AG10803 (cell line): ENCODE measurements at places on chromosomes 7 and 10.

- DNase-seq, result no peak
Measured at GRCh38 chr10:120131183-120131582, 238.7 kb downstream of the SEC23IP start.

- DNase-seq, result no peak
Measured at GRCh38 chr10:114083040-114083439, 39.4 kb downstream of the ADRB1 start.

DNA sequence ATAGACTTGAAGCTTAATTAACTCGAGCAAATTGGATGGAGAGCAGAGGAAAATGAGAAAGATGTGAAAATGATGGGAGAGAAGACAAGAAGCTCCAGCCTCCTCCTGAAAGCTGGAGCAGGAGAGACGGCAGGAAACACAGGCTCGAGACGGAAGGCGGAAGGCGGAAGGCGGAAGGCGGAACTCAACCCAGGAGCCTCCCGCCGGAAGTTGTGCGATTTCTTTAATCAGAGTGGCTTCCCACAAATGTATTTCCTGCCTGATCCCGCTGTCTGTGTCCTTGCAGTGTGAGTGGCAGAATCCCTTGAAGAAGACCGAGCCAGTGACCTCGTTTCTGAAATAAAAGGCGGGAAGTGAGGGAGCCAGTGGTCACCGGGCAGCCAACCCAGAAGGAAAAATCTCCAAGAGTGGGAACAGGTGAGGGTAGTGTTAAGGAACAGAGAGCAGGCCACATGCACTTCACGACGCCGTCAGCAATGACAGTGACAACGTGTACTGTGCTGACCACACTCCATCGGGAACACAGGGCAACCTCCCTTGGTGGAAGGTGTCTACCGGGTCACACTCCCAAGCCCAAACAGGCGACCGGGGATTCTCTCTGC lies 117.0 kb upstream of the RNF32 start:
- no peak for DNase-seq

DNA sequence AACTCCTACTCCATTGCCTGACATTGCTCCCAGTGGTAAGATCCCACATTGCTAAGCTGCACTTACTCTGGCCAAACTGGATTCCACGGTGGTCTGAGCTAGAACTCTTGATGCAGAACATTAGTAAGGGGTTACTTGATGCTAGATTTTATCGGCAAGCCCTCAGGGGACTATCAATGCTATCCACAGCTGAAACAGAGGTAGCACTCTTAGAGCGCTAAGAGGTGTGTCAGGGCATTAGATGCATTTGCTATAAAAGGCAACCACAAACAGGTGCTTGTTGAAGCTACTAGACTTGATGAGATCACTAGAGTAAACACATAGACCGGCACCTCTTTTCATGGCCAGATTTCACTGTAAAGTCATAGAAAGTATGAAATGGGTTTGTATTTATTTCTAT lies 116.3 kb downstream of the MDFIC start:
- no peak for DNase-seq

DNA sequence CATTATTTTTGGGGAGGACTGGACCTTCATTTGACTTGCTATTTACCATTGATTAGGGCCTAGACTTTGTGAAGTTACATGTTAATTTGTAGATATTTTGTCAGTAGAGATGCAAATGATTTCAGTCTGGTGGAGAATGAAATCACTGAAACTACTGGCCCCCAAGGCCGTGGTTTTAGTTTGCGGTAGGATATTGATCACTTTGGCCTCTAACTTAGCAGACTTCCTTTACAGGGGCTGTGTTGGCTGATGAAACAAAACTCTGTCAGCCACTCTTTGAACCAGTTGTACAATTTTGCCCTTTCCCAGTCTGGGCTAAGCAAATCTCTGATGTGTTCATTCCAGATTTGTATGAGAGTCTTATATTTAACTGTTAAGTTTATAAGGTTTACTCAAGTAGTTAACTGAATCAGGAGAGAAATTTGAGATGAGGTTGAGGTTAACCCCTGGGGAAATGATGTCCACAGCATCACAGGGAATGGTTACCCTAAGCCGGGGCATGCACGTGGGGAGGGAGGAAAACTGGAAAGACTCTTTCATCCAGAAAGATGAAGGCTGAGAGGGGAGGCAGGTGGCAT lies 105.7 kb upstream of the INSIG1 start:
- no peak for DNase-seq

DNA sequence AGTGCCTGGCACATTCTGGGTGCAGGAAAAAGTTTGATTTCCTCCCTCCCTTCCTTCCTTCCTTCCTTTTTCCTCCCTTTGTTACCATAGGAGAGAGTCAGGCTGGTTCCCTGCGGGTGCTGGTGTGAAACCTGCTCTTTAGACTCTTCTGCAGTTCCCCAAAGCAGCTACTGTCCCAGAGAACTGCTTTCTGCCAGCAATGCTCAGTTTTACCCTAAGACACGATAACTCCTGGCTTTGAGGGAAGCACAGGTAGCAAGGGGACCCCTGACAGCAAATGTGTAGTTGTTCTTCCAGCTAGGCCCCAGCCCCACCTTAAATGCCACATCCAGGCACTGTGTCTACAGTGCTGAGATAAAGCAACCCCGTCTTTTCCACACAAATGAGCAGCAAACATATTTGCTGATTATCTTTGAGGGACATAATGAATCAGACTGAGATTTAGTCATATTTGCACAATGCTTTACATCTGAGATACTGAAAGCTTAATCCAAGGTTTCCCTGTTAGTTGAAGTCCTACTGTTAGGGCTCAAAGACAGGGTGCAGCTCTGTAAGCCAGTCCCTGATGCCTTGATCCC lies 55.5 kb downstream of the MET start:
- DNase-seq, result no peak

DNA sequence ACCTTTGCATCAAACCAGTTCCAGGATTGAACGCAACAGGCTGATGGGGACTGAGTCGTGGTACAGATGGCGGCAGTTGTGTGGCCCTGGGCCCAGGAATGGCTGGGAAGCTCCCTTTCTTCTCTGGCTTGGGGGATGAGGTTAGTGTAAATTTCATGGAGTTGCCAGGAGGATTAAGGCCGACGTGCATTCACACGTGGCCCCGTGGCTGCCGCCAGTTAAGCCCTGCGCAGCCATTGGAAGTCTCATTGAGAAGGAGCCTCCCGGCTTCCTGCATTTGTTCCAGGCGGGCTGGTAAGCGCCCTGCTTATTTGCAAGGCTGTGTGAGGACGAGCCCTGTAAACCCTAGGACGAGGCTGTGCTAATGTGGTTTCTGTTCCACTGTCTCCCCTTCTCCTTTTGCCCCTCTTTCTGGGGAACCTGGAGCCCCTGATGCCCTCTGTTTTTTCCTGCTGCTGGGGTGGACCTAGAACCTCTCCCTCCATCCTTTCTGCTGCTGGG lies 174.7 kb upstream of the TNRC18 start:
- peak; percentile 43 for DNase-seq

- DNase-seq, result peak; percentile 87
Measured at GRCh38 chr7:99139036-99139435, 4.9 kb downstream of the SMURF1 start.

DNA sequence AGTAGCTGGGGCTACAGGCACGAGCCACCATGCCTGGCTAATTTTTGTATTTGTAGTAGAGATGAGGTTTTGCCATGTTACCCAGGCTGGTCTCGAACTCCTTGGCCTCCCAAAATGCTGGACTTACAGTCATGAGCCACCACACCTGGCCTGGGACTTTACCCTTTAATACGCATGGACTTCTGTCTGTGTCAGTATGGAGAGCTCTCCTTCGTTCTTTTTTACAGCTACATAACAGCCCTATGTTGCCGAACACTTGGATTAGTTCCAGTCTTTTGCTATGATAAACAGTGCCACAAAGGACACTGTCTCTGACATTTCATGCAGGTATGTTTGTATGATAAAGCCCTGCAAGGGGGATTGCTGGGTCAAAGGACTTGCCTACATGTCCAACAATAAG lies 10.9 kb upstream of the OAT start:
- no peak for DNase-seq

GRCh38 chr7:69633122-69633831 lies 35.0 kb downstream of the AUTS2 start:
- DNase-seq, result no peak

GRCh38 chr7:23969443-23969842 lies 259.4 kb downstream of the STK31 start:
- no peak for DNase-seq

DNA sequence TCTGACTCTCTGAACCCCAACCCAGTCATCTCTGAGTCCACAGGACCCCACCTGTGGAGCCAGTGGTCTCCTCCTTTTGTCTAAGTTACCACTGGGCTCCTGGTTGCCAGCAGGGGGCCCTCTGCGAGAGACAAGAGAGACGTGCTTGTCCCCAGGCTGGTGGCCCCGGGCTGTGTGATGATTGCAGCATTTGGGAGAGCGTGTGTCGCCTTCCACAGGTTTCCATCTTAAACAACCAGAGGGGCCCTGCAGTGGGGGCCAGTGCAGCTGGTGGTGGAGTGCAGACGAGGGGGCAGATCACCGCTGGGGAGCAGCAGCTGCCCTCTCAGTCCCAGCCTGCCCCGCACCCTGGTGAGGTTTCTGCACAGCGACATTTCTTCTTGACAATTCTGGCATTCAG lies 122.4 kb upstream of the PPP2R2D start:
- no peak for DNase-seq

DNA sequence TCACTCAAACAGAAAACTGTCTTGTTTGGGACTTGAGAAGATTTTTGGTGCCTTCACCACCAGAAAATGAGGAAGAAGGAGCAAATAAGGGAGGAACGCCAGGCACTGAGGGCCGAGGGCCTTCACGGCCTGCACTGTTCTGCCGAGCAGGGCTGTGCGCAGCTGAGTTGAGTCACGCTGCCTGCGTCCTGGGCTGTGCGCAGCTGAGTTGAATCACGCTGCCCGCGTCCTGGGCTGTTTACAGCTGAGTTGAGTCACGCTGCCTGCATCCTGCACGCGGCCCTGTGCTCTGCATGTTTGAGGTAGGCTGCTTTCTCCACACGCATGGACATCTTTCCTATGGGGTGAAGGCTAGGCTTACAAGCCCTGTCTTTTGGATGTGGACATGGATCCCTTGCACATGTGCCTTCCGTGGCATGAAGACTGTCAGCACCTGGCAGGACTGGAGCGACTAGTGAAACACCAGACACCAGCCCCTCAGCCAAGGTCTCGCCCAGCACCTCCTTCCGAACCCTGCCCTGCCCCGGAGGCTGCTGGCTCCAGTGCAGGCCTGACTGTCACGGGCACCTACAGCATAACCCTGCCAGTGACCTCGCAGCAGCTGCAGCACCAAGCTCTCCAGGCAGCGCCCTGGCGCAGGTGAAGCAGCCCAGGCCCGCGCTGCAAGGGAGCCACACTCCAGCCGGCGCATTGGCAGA lies 96.7 kb downstream of the HTR5A start:
- DNase-seq, result peak; percentile 94

GRCh38 chr10:49347827-49348226 lies 48.1 kb downstream of the DRGX start:
- no peak for DNase-seq

GRCh38 chr10:130547368-130547767 lies 411.2 kb downstream of the GLRX3 start:
- DNase-seq, result no peak

- DNase-seq, result no peak
Measured at GRCh38 chr7:30001998-30002397, 12.4 kb upstream of the SCRN1 start.

- no peak for DNase-seq
Measured at GRCh38 chr10:122659651-122660050, 40.0 kb downstream of the C10orf120 start.

DNA sequence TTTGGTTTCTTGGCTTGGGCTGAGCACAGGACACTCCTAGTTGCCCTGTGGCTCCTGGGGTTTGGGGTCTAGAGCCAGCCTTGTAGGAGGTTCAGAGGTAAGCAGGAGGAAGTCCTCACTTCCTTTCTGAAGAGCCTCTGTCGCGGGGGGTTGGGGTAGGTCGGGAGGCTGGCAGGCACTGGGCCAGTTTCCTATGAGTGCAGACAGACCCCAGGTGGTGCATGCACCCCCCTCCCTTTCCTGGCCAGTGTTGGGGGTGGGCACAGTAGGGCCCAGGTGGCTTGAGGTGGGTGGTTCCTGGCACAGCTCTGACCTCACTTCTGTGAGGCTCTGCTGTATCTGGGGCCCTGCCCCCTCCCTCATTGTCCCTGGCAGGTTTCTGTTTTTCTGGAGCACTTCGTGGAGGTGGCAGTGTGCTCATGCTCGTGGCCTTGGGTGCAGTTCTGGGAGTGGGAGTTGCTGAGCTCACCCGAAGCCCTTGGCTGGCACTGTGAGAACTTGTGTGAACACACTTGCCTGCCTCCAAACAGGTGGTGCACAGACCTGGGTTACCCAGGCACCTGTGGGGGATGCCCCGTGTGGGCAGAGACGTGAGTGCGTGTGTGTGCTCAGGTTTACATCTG lies 1.8 kb downstream of the PALD1 start:
- DNase-seq, result no peak

DNA sequence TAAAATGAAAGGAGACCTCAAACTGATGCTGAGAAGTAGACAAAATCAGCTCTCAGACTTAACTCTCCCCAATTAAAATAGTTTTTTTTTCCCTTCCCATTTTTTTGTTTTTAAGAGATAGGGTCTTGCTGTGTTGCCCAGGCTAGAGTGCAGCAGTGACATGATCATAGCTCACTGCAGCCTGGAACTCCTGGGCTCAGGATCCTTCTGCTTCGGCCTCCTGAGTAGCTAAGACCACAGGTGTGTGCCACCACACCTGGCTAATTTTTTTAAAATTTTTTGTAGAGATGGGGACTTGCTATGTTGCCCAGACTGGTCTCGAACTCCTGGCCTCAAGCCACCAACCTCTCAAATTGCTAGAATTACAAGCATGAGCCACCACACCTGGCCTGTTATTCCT lies 61.1 kb downstream of the NHLRC2 start:
- no peak for DNase-seq

GRCh38 chr10:8305876-8306652 lies 251.6 kb downstream of the GATA3 start:
- no peak for DNase-seq

DNA sequence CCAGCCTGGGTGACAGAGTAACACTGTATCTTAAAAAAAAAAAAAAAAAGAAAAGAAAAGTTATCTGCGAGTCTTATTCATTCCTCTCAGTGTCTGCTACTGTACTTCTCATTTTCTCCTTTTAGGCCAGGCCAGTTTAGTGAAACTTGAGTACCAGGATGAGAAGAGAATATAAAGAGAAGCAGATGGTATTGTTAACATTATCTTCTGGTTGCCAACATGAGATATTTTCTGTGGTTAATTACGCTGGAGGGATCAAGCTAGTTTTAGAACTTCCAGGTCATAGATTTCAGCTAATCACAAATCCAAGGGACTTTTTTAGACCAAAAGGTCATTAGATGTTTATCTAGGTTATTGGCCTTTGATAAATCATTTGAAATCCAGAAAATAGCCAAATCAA lies 252.6 kb upstream of the SMIM30 start:
- DNase-seq, result no peak

- DNase-seq, result no peak
Measured at GRCh38 chr10:79386637-79387465, 39.6 kb downstream of the PPIF start.
